ENCODE measurements at places on chromosomes 4 and X.

DNA sequence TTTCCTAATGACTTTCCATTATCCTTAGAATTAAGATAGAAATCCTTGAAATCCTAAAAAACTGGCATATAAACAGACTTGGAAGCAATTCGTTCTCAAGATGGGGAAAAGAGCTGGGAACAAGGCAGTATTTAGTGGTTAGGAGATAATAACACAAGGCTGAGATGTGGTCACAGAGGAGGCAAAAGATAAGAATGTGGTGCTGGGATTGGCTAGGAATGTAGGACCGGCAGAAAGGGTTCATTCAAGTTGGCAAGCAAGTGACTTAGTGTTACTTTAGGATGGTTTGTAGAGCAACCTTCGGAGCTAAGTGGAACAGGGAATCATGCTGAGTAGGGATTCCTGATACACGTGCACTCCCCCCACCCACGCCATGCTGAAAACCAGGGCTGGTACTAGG lies 121.9 kb upstream of the RPS6KA3 start:
- no peak for DNase-seq

- DNase-seq = no peak
These were observed 541.5 kb downstream of the PCDH7 start for GRCh38 chr4:31261632-31262031.

GRCh38 chrX:18461431-18461830 lies 36.0 kb downstream of the CDKL5 start:
- DNase-seq = no peak

GRCh38 chrX:112803060-112803459 lies 37.6 kb downstream of the AMOT start:
- no peak for DNase-seq

DNA sequence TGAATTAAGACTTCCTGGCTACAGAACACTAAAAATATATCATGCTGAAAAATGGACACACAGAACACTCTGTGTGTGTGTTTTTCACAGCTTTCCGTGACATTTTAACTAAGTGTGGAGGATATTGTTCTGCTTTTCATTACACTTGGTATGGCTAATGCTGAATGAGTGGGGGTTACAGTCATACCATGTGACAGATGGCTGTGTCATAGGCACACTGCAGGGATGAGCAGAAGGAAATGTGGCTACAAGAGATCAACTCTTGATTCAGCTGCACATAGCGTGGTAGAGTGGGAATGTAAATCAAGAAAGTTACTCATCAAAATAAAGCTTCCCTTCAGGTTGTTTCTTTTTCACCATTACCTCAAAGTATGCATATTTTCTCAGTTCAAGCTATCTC lies 669.8 kb downstream of the IQCM start:
- no peak for DNase-seq

GRCh38 chr4:122821092-122821491 lies 5.5 kb upstream of the FGF2 start:
- DNase-seq = no peak

- peak; percentile 82 for DNase-seq
These were observed at the start of gene RASL11B for GRCh38 chr4:52861879-52862616. Gene RASL11B (plus strand): TSS chr4:52862317. CDS start chr4:52862508, 191 bp downstream.

GRCh38 chr4:47736146-47736545 lies 101.7 kb downstream of the CORIN start:
- DNase-seq = no peak

DNA sequence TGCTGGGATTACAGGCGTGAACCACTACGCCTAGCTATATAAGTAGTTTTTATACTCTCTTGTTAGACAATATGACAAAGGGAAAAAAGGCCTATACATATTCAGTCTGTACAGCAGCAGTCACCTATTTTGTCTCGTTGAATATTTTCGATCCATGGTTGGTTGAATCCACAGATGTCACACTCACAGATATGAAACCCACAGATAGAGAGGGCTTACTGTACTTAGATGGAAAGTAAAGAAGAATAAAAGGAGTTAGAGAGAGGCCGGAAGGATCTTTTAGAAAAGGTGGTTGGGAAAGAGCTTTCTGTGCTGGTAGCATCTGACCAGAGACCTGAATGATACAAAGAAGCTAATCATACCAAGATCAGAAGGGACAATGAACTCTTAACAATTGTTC lies 38.3 kb upstream of the SPINK2 start:
- no peak for DNase-seq

GRCh38 chr4:179836179-179837075 lies 2394.2 kb upstream of the AGA start:
- DNase-seq = no peak

DNA sequence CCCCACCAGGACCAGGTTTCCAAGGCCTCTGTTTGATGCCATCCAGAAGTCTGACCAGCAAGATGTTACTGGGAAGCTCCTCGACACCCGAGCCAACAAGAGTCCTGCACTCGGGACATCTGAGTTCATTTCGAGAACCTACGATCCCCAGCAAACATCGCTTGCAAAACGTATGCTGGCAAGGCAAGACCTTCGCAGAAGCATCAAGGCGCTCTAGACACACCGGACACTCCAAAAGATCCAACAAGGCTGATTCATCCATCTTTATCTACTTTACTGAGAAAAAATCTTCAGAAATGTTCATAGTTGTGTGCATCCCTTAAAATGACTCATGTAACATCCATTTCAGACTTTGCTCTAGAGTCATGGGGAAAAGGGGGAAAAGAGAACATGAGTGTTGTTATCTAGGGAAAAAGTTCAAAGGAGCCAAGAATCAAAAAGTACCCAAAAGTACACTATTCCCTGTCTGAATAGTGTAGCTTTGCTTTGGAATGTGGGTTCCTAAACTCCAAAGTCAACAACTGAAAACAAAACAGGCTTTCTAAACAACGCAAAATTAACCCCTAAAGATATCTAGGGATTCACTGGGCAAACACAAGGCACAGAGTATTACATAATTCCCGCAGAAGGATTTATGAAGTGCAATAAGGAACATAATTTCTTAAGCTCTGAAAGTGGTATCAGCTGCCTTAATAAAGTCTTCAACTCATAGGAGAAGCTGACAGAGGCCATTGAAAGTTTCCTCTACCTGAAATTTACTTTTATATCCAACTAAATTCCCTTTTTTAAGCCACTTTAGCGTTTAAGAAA lies 1.6 kb downstream of the SH3RF1 start:
- DNase-seq = no peak

GRCh38 chrX:55119712-55120111 lies 30.9 kb downstream of the PAGE2 start:
- no peak for DNase-seq

DNA sequence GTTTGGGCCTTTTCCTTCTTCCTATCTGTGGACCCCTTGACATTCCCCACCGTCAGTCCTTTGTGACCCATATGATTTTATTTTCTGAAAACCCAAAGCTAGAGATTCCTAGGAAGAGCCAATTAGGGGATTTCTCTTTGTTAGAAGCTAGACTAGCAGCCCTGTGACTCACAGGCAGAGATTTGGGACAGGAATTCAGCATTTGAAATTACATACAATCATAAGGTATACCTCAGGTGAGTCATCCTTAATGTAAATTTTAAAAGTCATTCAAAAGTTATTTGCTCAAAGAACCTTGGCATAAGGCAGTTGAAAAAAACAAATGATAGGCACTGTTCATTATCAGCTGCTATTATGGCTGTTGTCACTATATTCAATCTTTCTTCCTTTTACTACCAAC lies 40.6 kb downstream of the USP26 start:
- no peak for DNase-seq

GRCh38 chr4:98932539-98932938 lies 3.6 kb upstream of the EIF4E start:
- no peak for DNase-seq

DNA sequence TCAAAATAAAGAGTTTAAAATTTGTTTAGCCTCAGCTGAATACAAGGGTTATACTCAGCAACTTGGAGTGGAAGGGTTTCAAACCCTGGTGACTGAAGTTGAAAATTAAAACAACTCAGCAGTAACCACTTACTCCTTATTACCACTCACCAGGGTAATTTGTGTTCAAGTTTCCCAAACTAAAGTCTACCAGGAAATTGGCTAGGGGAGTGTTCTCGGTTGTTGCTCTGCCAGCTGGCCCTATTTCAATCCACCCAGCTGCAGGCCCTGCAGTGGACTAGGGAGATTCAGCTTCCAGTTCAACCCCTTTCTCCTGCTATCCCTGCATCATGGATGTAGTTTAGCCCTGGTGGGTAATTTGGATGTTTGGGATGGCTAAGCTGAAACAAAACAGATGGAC lies 37.8 kb upstream of the EXOC1L start:
- DNase-seq = no peak

- DNase-seq = no peak
These were observed 725.4 kb upstream of the INTU start for GRCh38 chr4:126907389-126907788.

DNA sequence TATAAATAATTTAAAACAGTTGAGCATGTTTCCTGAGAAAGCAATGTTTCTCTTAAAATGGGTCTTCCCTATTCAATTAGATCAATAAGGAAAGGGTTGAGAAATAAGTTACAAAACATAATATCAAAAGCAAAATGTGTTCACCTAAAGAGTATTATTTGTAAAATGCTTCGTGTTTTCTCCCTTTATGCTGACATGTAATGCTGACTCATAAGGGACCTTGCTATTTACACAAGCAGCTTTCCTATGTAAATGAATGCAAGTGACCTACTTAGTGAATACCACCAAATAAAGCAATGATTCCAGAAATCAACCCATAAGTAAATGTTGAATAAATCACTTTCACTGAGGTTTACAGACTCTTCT lies 91.5 kb downstream of the ELOVL6 start:
- DNase-seq = no peak

DNA sequence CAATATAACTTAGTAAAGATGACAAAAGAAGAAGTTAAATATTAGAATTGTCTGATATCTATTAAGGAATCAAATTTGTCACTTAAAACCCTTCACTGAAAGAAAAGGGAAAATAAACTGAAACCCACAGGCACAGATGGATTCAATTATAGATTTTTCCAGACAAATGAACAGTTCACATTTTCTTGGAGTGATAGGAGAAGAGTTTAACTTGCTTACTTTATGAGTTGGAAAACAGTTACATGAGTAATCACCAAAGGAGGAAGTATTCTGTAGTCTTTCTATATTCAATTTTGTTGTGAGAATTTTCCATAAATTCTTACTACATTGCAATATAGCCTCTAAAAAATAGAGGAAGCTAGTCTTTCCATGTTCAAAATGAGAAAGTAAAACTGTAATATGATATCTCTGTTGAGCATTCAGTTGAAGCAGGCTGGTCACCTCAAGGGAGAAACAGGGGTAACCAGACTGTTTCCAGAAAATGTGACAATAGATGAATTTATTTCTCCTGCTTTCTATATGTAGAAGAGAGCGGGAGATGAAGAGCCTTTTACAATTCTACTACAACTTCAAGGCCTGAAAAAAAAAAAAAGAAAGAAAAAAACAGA lies 330.3 kb upstream of the EPHA5 start:
- no peak for DNase-seq

GRCh38 chr4:39044364-39044955 lies 12.3 kb upstream of the TMEM156 start:
- DNase-seq = peak; percentile 99

- DNase-seq = no peak
These were observed 23.7 kb downstream of the DOK7 start for GRCh38 chr4:3486541-3487540.

DNA sequence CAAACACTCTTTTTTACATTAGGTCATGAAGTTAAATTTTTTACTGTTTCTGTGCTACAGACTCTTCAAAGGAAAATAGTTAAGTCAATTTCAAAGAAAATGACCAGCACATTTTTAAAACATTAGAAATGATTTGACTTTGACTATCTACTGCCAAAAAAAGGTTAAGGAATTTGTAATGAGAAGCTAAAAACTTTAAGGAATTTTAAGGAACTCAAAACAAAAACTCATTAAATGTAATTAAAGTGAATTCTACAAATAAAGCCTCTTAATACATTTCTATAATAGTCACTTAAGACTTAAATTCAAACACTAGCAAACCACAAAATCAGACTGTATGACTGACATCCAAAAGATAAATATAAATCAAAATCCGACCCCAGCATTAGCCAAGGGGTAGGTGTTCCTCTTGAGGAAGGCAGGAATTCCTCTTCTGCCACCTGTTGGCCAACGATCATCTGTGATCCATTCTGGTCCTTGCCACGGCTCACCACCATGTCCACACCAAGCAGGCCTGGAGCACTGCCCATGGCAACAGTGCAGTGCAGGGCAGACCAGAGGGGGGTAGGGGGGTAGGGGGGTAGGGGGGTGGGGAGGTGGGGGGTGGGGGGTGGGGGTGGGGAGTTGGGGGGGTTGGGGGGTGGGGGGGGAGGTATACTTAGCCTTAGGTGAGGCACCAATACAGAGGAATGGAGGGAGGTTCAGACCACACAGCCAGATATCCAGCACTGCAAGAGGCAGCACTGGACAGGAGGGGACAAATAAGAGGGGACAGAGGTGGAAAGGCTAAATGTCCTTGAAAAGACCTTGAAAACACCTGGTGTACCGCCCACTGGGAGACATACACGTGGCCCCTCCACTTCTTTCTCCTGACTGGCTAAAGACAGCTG lies 287.4 kb downstream of the CHIC1 start:
- no peak for DNase-seq

DNA sequence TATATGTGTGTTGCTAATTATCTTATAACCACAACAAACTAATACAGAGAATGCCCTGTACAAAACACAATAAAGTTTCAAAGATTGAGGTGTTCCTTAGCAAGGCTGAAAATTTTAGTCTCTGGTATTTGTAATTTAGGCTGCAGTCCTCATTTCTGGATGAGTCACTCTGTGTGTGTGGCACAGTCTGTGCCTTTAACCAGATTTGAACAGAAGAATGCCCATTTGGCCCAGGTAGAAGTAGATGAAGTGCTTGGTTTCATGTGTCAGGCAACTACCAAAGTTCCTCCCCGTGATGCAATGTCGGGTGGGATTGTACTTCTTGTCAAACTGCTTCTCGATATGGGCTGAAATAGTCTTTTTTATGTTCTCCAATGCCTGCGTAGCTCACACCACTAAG lies 91.6 kb upstream of the H2AZ1 start:
- no peak for DNase-seq

- DNase-seq = peak; percentile 71
These were observed 33.4 kb upstream of the RASGEF1B start for GRCh38 chr4:81505004-81505598.

GRCh38 chr4:113645771-113646441 lies 115.6 kb downstream of the CAMK2D start:
- no peak for DNase-seq

GRCh38 chr4:145486603-145487002 lies 5.0 kb downstream of the SMAD1 start:
- no peak for DNase-seq

GRCh38 chrX:31036895-31037294 lies 34.9 kb downstream of the FTHL17 start:
- peak; percentile 5 for DNase-seq

DNA sequence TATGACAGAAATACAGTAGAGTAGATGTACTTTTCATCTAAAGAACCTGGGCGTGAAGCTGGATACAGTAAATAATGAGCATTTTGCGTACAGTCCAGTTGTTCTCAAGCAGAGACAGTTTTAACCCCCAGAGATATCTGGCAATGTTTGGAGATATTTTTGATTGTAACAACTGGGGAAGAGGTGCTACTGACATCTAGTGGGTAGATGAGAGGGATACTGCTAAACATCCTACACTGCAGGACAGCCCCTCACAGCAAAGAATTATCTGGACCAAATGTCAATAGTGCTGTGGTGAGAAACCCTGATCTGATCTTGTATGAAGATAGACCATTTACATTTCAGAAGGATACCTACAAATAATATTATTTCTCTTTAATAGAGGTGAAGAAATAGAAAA lies 200.2 kb upstream of the FAM47A start:
- no peak for DNase-seq

GRCh38 chr4:51843309-51844152 lies 578 bp downstream of the DCUN1D4 start:
- peak; percentile 63 for DNase-seq

- DNase-seq = no peak
These were observed 322.7 kb upstream of the HAND2 start for GRCh38 chr4:173852775-173853174.

Data from activated CD4-positive, alpha-beta T cell treated with anti-CD3 and anti-CD28 coated beads, Interleukin-2, amount 50 U/mL, for 48 hours (primary cell).